CD4-positive, alpha-beta T cell treated with Interleukin-21 for 1 hour (primary cell): ENCODE measurements at places on chromosomes 4 and X.

- no peak for DNase-seq
Observed at GRCh38 chr4:96390404-96390803, 550.5 kb downstream of the PDHA2 start.

GRCh38 chr4:10096201-10096977, 20.2 kb downstream of the WDR1 start:
- peak; percentile 77 for DNase-seq

- no peak for DNase-seq
Observed at GRCh38 chrX:97199501-97199900, 315.8 kb downstream of the RPA4 start.

DNA sequence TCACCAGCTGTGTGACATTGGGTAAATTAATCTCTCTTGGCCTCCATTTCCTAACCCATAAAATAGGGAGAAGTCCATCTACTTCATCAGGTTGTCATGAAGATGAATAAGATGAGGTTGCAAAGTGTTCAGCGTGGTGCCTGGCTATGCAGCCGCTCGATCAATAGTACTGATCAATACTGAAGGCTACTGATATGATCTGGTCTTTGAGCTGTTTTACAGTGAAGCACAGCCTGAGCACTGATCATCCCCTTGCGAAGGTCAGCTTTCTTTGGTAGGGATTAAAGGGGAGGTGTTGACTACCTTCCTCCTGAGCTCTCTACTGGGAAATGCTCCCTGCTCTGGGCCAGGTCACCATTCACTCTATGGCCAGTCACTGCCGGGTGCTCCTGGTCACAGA, 108.4 kb upstream of the NOCT start:
- DNase-seq, result no peak

DNA sequence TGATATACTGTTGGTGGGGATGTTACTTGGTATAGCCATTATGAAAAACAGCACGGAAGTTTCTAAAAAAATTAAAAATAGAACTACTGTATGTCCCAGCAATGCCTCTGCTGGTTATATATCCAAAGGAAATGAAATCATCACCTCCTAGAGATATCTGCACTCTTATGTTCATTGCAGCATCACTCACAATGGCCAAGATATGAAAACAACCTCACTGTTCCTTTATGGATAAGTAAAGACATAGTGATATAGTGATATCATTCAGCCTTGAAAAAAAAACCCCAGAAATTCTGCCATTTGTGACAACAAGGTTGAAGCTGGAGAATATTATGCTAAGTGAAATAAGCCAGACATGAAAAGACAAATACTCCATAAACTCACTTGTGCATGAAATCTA, 543.8 kb upstream of the SLIT2 start:
- DNase-seq, result no peak

- DNase-seq, result no peak
Observed at GRCh38 chr4:123562994-123563750, 166.6 kb downstream of the SPRY1 start.

DNA sequence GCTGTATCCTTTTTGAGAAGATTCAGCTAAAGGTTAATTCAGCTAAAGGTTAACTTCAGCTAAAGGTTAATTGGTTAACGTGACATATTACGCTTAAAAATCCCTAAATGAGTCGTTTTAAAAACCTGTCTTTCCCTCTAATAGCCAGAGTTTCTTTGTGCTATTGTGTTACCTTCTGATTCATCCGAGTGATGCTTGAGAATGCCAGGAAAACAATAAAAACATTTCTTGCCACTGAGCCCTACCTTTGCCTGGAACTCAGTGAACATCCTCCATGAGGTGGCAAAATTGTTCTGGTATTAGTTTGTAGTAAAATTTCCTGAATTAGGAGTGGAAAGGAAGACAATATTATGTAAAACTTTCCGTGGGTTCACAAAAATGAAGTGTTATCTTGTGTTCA, 13.7 kb upstream of the TMPRSS11E start:
- no peak for DNase-seq

DNA sequence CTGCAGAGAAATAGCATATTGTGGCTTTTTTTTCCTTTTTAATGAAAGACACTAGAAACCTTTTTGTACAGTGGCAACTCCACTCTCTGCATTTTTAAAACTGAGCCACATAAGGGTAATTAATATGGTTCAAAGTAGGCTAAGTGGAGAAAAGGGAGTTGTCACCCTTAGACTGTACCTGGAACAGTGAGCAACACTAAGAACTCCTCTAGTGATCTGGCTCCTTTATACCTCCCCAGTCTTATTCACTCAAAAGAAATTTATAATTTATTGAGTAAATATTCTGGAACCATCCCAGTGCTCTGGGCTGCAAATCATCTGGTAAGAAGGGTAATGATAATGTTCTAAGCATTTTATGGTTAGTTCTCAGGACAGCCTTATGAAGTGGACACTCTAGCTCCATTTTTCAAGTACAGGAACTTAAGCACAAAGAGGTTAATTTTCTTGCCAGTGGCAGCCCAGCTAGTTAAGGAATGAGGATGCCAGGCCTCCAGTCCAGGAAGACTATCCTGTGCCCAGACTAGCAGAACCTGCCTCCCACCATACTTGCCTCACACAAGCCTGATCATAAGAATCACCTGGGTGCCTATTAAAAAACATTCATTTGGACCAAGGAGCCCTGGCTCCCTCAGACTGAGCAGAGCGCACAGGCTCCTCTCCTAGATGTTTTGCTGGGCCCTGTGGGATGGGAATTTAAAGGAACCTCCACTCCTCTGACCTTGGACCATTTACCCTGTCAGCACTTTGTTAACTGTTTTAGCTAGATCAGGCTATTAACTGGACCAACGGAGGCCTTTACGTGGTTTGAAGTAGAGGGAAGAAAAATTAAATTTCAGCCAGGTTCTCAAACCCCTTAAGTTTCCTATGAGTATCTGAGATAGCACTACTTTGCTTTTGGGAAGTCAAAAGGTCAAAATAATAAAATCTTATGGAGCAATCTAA, 102.6 kb downstream of the PDE5A start:
- no peak for DNase-seq

GRCh38 chr4:15920723-15921591, 17.6 kb downstream of the FGFBP1 start:
- no peak for DNase-seq

- DNase-seq, result no peak
Observed at GRCh38 chrX:102697494-102697893, 14.8 kb upstream of the GPRASP2 start.

GRCh38 chr4:85726555-85726954, 251.6 kb downstream of the ARHGAP24 start:
- DNase-seq, result no peak

GRCh38 chrX:23788946-23789345, 6.0 kb downstream of the SAT1 start:
- DNase-seq, result no peak

DNA sequence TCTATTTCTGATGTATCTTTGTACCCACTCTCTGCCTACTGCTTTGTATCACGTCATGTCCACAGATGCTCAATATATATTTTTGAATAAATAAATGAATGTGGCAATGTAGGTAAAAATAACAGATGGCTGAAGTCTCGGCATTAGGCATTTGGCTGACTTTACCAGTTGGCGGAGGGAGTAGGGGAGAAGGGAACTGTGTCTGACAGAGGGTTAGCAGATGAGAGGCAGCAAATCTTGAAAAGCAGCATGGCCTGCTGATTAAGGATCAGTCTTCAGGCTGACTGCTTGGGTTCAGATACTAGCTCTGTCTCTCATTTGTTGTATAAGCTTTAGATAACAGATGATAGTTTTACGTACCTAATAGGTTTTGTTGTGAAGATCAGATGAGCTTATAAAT, 31.9 kb upstream of the RASGEF1B start:
- no peak for DNase-seq

GRCh38 chr4:183968502-183968901, 63.4 kb downstream of the STOX2 start:
- no peak for DNase-seq

DNA sequence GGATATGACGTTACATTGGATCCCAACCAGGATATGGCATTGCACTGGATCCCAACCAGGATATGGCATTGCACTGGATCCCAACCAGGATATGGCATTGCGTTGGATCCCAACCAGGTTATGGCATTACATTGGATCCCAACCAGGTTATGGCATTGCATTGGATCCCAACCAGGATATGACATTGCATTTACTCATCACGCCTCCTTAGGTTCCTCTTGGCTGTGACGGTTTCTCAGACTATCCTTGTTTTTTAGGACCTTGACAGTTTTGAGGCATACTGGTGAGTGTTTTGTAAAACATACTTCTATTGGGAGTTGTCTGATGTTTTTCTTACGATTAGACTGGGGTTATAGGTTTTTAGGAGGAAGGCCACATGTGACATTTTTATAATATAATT, 5.4 kb upstream of the ACSL1 start:
- DNase-seq, result no peak

- no peak for DNase-seq
Observed at GRCh38 chr4:17869327-17869726, 58.5 kb downstream of the NCAPG start.

- no peak for DNase-seq
Observed at GRCh38 chr4:182826391-182826790, 90.8 kb downstream of the DCTD start.

- DNase-seq, result no peak
Observed at GRCh38 chr4:48421101-48421500, 62.0 kb upstream of the SLC10A4 start.

DNA sequence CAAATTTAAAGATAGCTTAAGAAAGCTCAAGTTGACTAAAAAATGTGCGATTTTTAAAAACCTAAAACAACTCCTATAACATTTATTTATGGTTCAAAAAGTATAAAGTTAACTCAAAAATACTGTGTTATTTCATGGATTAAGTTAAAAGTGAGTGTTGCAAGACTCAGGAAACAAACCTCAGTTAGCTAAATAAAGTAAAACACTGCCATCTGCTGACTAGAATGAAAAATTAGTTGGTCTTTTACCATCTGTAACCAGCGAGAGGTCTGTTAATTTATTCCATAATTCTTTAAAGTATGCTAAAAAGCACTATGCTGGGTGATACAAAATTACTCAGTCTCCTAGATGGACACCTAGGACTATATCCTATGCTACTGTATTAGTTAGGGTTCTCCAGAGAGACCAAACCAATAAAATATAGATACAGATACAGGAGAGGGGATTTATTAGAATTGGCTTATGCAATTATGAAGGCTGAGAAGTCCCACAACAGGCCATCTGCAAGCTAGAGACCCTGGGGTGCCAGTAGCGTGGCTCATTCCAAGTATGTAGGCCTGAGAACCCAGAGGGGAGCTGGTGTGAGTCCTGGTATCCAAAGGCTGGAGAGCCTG, 4.9 kb upstream of the WDFY3 start:
- DNase-seq, result no peak

- DNase-seq, result no peak
Observed at GRCh38 chrX:131840799-131841495, 182.2 kb upstream of the STK26 start.

GRCh38 chr4:10701702-10702460, 17.3 kb upstream of the CLNK start:
- no peak for DNase-seq

- no peak for DNase-seq
Observed at GRCh38 chr4:94448815-94449375, 2.8 kb upstream of the PDLIM5 start.

DNA sequence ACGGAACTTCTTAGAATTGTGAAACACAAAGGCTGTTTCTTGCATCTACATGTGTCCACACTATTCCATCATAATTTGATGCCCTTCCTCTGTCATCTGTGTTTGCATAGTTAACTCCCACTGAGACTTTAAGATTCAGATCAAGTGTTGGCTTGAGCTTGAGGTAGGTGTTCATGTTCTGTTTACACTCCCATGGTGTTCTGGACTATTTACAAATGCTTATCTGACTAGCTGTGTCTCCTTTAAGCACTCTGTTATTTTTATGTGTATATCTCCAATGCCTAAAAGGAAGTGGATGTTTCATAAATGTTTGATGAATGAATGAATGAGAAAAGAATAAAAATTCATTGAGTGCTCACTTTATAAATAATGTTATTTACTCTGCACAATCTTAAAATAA, 622.7 kb downstream of the RAB28 start:
- no peak for DNase-seq

DNA sequence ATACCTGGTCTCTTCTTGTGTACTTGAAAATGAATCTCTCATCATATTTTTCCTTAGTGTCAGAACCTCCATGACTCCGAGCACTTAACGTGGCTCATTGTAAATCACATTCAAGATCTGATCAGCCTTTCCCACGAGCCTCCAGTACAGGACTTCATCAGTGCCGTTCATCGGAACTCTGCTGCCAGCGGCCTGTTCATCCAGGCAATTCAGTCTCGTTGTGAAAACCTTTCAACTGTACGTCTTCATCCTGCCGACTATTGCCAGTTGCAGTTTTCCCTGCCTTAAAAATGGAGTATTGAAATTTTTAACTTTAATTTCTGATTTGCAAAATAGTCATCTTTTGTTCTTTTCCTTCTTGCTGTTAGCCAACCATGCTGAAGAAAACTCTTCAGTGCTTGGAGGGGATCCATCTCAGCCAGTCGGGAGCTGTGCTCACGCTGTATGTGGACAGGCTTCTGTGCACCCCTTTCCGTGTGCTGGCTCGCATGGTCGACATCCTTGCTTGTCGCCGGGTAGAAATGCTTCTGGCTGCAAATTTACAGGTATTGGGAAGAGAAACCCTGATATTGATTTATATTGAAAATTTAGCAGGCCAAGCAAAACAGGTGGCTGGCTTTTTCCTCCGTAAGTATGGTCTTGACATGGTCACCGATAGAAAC, 42.4 kb upstream of the MSANTD1 start:
- DNase-seq, result no peak

- DNase-seq, result no peak
Observed at GRCh38 chr4:182384631-182385091, 141.5 kb downstream of the TENM3 start.

DNA sequence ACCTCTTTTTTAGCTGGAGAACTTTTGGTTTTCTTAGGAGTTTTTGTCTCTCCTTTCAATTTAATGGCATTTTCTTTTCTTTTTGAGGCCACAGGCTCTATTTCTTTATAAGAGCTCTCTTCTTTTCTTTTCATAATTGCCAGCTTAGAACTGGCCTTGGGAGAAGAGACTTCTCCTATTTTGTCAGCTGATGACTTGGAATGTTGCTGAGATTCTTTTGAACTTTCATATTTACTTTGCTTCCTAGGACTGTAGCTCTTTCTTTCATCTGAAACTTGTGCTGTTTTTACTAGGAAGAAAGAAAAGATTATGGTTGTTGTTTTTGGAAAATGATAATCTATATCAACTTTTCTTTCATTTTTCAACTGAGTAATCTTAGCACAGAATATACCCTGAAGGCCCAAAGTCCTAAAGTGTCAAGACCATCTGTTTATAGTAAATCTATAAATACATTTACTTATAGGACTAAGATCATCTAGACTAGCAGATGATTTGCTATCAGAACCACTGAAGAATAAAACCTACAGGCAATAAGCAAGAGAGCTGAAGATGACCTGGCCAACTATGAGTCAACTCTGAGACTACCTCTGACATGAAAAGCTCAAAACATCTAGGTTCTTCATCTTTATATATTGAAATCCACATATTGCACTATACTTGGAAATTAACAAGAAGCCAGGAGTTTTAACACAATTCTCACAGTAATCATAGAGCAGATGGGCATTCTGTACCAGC, 45.6 kb downstream of the RFC1 start:
- DNase-seq, result no peak

- no peak for DNase-seq
Observed at GRCh38 chr4:112185334-112185733, 40.1 kb downstream of the FAM241A start.

GRCh38 chr4:107034091-107034995, 1.8 kb downstream of the DKK2 start:
- no peak for DNase-seq
